ENCODE measurements at places on chromosomes 12 and 14.

GRCh38 chr12:120118321-120119061 lies 1.9 kb upstream of the RAB35 start:
- DNase-seq, result no peak

GRCh38 chr12:21472197-21472823 lies 29.1 kb downstream of the RECQL start:
- DNase-seq, result no peak

- no peak for DNase-seq
Observed at GRCh38 chr12:12209675-12210074, 57.2 kb downstream of the LRP6 start.

DNA sequence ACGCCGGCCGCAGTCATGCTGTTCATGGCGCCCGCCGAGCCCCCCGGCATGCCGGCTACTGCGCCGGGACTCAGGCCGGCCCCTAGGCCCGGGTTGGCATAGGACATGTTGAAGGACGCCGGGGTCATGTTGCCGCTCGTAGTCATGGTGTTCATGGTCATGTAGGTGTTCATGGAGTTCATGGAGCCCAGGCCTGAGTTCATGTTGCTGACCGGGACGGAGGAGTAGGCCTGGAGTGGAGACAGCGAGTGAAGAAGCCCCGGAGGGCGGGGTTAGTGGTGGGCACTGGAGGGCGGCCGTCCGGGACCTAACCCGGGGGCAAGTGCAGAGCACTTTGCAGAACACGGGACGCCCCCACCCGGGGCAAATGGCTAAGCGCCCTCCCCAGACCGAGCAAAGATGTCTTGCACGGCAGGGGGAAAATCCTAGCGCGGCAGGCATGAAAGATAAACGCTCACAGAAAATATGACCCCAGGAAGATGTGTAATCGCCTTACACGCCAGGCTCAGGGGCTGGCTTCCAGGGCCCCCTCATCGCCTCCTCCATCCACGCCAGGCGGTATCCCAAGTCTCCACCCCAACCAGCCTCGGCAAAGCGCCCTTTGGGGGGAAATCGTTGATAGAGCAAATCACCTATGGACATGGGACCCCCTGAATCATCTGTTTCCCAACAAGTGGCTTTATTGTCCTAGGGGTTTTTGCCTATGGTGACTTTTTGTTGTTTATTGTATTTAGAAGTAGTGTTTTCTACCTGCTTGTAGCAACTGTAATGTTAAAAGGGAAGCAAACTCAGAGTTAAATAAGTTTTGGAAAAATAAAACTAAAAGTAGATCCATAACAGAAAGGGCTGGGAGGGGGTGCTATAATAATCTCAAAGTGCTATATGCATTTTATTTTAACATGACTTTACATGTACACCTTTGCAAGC lies 2.3 kb downstream of the FOXA1 start:
- no peak for DNase-seq

DNA sequence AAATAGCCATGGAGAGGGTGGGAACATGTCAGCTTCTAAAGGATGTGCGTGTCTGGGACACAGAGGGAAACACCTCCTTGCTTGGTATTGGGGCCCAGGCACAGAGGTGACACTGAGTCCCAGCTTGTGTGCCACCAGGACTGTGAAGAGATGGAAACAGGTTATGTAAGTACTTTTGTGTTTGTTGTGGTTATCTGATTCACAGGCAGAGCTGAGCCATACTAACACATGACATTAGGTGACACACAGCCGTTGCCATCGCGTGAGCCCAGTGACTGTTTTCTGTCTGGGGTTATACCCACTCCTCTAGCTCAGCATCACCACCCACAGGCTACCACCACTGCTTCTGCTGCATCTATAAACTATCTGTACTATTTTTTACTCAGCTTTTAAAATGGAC lies 12.1 kb upstream of the FLVCR2 start:
- peak; percentile 77 for DNase-seq
